ENCODE measurements at places on chromosomes 3 and 15. TPM values are rescaled to one million over a fixed set of nuclear protein-coding genes. Genes with fewer than 3 reads are reported as not detected.

- no peak for DNase-seq
Measured at GRCh38 chr3:58176827-58177489, 33.8 kb downstream of the DNASE1L3 start.

GRCh38 chr15:62124973-62125303 lies 40.1 kb downstream of the C2CD4B start:
- no peak for DNase-seq

DNA sequence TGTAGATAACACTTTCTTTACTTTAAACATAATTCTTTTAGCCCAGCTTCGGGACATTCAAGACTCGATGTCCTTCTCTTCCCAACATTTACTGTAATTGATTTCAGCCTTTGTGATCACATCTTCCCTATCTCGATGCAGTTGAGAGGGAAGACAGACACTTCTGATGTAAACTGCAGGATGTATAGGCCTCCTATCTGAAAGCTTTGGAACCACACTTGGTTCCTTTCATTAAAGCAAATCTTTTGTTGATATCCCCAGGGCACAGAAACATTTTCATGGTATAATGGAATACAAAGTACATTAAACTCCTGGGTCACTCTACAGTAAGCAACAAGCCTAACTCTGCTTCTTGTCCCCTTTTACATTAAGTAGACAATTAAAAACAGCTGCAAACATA lies 6.4 kb downstream of the GRM7 start:
- no peak for DNase-seq

DNA sequence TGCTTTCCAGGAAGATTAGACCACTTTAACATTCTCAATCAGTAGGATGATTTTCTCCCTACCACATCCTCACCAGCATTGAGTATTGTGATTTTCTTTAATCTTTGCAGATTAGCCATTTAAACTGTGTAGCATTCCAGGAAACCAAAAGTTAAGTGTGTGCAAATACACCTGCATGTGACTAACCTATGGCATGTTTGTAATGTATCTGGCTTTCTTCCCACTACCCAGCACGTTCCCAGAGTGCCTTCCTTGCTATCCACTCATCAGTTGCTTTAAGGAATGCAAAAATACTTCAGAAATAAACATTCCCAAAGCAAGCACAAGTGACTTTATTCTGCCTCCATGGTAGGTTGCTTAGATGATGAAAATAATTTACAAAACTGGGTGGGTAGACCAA lies 74.2 kb downstream of the ATG7 start:
- DNase-seq: no peak

DNA sequence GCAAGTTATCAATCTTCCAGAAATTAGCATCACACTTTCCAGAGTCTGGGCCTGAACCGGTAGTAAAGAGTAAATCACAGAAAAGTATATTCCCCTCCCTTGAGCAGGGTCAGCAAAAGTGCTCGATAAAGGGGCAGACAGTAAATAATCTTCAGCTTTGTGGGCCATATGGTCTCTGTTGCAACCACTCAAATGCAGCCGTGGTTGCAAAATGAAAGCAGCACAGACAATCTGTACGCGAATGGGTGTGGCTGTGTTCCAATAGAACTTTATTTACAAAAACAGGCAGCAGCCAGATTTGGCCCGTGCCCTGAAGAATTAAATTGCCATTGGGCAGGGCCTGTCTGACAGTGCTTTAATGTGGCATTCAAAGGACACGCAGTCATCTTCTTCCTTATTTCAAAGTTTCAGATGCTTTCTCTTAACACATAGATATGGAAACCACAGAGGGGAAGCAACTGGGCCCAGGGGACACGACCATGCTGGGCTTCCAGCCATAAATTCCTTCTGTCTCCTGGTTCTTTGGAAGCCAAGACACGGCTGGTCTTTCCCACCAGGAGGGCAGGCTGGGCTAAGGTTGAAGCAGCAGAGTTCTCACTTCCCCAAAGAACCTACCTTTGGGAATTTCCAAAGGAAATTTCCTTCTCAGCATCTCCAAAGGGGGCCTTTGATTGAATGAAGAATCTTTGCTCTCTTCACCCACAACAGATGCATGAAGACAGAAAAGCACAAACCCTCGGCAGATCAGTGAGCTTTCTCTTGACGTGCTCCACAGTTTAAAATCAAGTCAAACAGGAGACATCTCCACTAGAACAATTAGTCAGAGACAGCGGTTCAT lies 489.8 kb upstream of the PROK2 start:
- peak; percentile 55 for DNase-seq

DNA sequence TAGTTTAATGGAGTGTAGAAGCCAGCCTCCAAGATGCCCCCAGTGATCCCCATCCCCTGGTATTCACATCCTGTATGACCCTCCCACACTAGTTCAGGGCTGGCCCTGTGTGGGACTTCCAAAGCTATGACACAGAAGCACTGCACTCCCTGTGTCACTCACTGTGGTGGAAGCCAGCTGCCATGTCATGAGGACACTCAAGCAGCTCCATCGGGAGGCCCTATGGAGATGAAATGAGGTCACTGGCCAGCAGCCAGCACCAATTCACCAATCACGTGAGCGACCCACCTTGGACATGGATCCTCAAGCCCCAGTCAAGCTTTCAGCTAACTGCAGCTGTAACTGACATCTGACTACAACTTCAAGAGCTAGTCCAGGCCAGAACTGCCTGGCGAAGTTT lies 3.9 kb upstream of the ACAN start:
- DNase-seq: no peak

- no peak for DNase-seq
Measured at GRCh38 chr3:155753038-155753639, 8.3 kb upstream of the PLCH1 start.

- DNase-seq: no peak
Measured at GRCh38 chr3:54960701-54961100, 32.8 kb upstream of the LRTM1 start.

GRCh38 chr3:110393941-110394340 lies 677.7 kb upstream of the NECTIN3 start:
- no peak for DNase-seq

GRCh38 chr3:160259589-160259988 lies 34.4 kb downstream of the C3orf80 start:
- no peak for DNase-seq

DNA sequence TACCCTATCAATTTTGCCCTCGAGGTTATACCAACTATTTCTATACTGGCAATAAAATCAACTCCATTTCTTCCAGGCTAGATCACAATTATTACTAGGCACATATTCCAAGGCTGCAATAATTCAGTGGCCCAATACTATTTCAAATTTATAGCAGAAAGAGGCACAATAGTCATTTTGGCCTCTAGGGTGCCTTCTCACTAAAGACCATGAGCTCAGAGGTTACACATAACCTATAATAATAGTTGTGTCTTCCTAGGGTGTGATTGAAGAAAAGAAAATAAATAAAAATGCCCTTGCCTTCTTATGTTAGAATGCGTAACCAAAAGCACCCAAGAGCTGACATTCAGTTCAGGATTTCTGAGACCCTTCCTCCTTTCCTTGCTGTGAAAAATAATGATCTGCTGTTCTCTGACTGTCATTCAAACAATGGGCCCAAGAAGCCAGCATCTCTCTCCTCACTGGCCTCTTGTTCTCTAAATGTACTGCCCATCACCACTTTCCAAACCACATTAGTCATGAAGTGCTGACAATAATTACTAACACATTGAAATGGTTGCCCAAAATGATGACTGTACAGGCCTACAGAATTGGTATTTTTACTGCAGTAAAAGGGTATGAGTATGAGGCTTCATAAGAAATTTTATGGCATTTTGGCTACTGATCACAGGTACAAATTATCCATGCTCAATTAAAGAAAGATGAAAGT lies 244.8 kb downstream of the LRRN1 start:
- no peak for DNase-seq

GRCh38 chr15:52225230-52225629 lies 34.0 kb upstream of the GNB5 start:
- DNase-seq: no peak

GRCh38 chr3:175484666-175485065 lies 625.5 kb downstream of the NAALADL2 start:
- DNase-seq: no peak

GRCh38 chr3:67301556-67301955 lies 303.4 kb downstream of the KBTBD8 start:
- no peak for DNase-seq

DNA sequence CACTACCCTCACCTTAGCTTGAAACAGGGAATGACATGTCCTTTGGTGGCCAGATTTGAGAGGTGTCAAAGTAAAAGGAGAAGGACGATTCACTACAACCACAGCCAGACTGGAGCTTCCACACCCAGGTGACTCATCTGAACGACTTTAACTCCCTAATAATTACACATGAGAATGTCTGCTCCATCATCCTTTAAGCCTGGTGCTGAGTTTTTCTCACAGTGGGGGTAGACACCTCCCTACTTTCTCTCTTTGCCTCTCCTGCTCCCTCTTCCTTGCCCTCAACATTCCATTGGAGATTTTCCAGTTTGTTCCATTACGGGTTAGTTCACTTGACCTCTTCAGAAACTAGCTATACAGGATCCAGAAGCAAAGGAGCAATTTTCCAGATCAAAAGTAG lies 154.3 kb upstream of the BHLHE40 start:
- no peak for DNase-seq

- DNase-seq: no peak
Measured at GRCh38 chr15:37080261-37080921, 20.0 kb downstream of the MEIS2 start.

GRCh38 chr15:63388511-63388910 lies 6.9 kb upstream of the CA12 start:
- DNase-seq: no peak

GRCh38 chr3:186786922-186787321 lies 3.5 kb downstream of the EIF4A2 start:
- DNase-seq: no peak

Gene CNBP
- total RNA-seq: 298 TPM

Gene COL8A1
- 56.1 TPM for total RNA-seq

Gene CD86
- total RNA-seq: 29.5 TPM

Gene SERPINI2
- total RNA-seq: 2.3 TPM

Gene CLRN1
- total RNA-seq: not detected

Gene ARHGAP31
- 100 TPM for total RNA-seq

Gene ZKSCAN7
- total RNA-seq: 3.9 TPM

Gene CACNA2D3
- 3.6 TPM for total RNA-seq

Gene ACOX2
- total RNA-seq: 20.2 TPM

Gene MESP1
- total RNA-seq: 0.53 TPM

Gene SNX22
- total RNA-seq: 17.4 TPM

All from lower lobe of right lung (tissue), 2 donors.